ENCODE measurements at places on chromosomes 13 and 19.
A peak's percentile ranks its signal among the peaks of the same experiment; 100 is the strongest.

GRCh38 chr19:55300886-55301458 is 17.2 kb downstream of the BRSK1 start:
- no peak for DNase-seq

- no peak for DNase-seq
Observed at GRCh38 chr13:74174810-74175209, 40.6 kb upstream of the KLF12 start.

- DNase-seq: no peak
Observed at GRCh38 chr19:814152-815078, 7.3 kb downstream of the PLPPR3 start.

GRCh38 chr13:47621931-47622330 is 379.1 kb downstream of the SUCLA2 start:
- DNase-seq: no peak

GRCh38 chr19:23481043-23481442 is 85.8 kb upstream of the ZNF91 start:
- no peak for DNase-seq

DNA sequence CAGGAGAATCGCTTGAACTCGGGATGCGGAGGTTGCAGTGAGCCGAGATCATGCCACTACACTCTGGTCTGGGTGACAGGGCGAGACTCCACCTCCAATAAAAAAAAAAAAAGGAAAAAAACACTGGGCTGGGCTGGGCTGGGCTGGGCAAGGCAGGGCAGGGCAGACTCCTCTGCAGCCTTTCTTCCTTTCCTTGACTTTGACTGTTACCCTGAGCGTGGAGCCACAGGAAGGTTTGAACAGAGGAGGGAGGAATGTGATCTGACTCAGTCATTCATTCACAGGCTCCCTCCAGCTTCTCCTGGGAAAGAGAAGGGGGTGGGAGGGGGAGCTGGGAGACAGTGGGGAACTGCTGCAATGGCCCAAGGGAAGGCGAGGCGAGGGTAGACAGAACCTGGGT is 2.7 kb upstream of the ACTN4 start:
- DNase-seq: no peak

DNA sequence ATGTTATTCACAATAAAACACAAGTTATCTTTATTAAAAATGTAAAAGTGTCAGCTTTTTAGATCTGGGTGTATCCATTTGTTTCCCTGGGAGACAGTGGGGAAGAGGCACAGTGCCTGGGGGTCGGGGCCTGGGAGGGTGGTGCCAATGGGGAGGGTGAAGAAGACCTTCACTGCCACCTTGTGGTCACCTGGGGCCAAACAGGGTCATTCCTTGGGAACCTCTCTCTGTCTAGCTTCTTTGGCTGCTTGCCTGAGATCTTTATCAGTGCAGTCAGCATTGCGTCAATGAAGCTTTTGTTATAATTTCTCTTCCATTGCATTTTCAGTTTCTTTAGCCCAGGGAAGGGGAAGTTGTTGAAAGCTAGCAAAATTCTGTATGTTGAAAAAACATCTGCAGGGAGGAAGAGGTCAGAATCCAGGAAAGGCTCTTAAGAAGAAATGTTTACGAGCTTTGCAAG is 39.1 kb downstream of the PCDH8 start:
- peak; percentile 49 for DNase-seq

GRCh38 chr13:111203736-111204389 is 88.8 kb downstream of the ARHGEF7 start:
- DNase-seq: no peak

- no peak for DNase-seq
Observed at GRCh38 chr13:88649855-88650254, 978.7 kb downstream of the SLITRK5 start.

DNA sequence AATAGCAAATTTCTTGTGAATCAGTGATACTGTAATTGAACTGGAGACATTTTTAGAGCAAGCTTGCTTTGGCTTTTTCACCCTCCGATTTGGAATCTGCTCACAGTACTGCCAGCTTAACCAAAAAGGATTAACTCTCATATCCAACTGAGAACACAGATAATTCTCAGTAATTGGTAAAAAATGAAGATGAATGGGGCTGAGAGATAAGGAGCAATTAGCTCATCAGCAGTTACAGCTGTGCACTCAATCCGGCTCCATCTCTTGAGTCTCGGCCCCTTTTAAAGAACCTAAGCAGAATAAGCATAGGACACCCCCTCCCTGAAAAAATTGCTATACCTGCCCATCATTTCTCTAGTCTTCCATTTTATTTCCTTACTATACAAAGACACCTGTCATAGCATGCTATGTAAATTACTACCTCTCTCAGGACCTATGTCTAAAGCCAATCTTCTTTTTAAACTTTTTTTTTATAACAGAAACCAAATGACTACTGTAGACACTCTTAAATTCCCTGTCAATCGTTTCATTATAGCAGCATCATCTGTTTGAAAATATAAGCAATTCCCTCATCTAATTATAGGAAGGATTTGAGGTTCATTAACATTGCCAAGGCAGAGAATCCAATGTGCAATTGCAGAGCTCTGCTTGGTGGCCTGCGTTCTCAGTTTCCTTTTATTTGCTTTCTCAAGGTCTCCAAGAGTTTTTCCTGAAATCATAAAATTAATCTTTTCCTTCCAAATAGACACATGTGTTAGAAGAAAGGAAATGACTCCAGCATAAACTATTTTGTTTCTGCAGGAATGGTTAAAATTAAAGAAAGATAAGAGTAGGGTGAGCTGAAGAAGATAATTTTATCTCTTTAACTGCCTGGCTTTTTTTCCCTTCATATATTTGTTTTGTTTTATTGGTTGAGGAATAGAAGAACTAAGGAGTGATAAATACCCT is 242.1 kb downstream of the DACH1 start:
- no peak for DNase-seq

DNA sequence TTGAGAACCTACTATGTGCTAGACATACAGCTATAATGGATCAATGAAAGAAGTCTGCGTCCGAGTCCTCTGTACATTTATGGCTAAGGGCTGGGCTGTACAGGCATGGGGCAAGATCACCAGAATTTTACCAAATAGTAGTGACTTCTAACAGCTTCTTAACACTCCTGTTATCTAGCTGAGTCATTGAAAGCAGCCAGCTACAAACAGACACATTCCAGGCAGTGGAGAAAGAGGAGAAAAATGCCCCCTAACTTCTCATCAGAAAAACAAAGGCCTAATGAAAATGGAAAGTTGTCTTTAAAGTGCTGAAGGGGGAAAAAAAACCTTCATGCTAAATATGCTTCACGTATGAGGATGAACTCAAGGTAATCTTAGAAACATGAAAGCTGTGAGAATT is 14.3 kb upstream of the ZNF667 start:
- DNase-seq: no peak

DNA sequence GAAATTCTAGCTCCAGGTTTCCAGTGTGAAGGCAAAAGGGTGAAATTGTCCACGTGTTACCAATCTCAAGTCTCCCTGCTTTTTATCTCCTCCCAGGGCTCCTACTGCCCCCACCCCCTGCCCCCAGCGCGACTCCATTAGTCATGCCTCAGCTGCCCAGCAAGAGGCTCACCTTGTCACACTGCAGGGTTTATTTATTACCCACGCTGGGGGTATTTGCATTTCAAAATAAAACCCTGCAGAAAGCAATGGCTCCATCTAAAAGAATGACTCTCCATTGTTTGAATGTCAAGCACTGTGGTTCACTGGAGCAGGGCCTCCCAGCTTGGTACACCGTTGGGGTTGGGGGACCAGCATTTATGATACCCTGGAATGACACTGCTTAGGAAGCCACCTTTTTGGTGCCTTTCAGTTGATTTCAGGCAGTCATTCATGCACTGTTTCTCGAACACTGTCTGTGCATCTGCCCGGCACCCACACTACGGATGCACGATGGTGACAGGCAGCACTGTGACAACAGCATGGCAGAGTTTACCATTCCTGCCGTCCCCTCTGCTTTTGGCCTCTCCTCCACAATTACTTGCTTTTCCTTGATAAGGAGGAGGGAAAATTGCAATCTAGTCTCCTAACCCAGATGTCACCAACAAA is 9.9 kb upstream of the POP4 start:
- no peak for DNase-seq

DNA sequence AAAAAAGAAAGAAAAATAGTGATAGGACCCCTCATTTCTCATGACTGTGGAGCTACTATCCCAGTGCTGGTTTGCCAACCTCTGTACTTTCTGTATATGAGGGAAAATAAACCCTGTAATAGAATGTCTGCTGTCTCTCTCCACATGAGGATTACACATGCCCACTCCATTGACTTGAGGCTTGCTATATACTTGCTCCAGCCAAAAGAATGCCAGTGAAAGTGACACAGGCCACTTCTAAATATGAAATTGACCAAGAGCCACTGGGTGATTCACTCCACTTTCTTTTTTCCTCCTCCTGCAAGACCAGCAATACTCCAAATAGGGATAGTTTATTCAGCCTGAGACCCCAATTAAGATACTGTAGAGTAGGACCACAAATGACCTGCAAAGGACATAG is 6.2 kb downstream of the THAP8 start:
- DNase-seq: no peak

GRCh38 chr19:29395111-29395733 is 130.6 kb upstream of the VSTM2B start:
- DNase-seq: no peak

GRCh38 chr19:9934132-9934950 is 2.0 kb downstream of the OLFM2 start:
- DNase-seq: peak; percentile 59

DNA sequence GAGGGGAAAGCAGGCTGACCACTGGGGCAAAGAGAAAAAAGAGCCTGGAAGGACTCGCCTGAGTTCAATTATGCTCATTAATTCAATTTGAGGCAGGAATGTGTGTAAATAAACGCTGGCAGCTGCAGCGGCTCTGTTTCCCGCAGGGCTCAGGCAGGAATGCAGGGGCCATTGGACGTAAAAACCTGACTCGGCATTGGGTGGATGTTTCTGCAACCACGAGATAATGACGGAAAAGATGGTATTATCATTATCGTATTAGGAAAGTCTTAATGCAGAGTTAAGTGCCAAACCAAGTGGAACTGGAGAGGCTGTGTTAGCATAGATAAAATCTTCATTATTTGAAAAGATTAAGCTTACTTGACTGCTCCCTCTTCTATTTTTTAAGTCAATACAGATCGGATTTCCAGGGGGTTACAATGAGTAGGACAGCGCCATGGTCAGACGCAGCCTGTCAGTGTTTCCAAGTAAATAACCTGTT is 169.8 kb downstream of the SHISA2 start:
- no peak for DNase-seq

- no peak for DNase-seq
Observed at GRCh38 chr19:54457773-54458647, 5.6 kb downstream of the LENG9 start.

DNA sequence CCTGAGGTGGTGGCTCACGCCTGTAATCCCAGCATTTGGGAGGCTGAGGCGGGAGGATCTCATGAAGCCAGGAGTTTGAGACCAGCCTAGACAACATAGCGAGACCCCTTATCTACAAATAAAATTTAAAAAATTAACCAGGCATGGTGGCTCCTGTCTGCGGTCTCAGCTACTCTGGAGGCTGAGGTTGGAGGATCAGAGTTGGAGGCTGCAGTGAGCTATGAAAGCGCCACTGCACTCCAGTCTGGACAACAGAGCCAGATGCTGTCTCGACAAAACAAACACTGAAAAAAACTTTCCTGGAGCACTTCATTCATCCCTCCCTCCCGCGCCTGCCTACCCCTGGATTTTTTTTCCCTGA is 665 bp upstream of the ATG4D start:
- no peak for DNase-seq

DNA sequence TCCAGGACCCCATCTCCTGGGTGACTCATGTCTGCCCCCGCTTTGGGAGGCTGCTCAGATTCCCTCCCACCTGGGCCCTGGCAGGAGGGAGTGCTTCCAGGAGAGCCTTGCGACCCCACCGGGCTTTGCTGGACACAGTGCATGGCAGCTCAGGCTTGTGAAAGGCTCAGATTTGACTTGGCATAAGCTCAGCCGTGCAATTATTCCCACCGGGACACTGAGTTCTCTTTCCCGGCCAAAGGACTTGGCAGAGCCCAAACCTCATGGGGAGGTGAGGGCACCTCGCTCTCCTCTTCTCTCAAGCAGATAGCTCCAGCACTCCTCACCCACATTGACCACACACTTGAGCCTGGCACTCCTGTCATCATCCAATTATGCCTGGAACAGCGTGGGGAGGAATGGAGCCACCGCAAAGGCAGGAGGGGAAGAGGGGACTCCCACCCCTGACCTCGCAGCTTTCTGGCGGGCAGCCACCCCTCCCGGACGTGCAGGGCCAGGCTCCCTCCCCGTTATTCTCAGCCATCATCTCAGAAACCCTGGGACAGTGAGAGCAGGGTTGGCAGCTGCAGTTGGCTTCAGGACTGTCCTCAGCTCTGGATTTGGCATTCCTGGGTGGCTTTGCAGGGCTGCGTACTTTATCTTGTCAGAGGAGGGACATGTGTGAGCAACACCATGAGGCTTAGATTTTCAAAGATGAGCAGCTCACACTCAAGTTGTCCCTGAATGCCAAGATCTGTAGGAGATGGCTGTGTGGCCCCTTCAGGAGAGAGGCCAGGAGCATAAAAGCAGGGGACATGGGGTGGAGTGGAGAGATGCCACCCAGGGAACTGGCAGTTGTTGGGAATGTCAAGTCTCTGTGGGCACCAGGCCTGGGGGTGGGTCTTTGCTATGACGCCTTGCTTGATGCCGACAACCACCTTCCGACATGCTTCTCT is 306.2 kb downstream of the TEX29 start:
- no peak for DNase-seq

GRCh38 chr19:5742051-5742450 is 21.6 kb downstream of the CATSPERD start:
- no peak for DNase-seq

DNA sequence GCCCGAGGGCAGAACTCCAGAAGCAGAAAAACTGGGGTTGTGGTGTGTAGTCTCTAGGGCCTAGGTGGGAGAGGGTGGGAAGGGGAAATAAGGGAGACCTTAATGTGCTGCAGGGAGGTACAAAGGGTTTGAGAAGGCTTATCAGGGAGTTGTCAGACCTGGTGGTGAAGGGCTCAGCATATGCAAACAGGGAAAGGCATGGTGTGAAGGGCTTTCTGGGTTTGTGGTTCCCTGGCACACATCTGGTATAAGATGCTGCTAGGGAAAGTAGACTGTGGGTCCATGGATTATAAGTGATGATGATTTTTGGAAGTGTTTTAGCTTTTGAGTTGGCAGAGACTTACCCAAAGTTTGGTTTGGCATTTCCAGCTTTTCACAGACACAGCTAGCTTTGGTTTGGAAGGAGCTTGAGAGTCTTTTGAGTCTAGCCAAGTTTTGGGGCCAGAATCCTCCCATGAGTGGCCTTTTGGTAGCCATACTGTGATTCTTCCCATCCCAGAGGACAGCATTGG is 2.2 kb downstream of the TRIM28 start:
- DNase-seq: no peak

DNA sequence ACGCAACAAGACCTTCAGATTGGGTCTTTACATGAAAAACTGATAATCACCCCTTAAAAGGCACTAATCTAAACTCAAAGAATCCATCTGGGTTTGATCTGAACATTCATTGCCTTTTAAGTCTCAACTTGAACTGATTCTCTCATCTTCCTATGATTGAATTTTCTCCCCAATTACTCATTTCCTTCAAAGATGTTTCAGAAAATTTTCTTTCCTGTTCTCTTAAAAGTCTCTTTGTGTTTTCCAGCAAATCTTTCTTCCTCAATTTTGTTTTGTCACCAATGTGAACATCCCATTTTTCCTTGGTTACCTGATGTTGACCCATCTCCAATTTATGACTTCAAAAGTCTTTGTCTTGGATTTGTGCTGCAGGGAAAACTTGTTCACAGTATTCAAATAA is 234.3 kb downstream of the DACH1 start:
- DNase-seq: no peak

- DNase-seq: no peak
Observed at GRCh38 chr19:44590245-44591059, 22.9 kb upstream of the IGSF23 start.
